ENCODE measurements at places on chromosomes 16 and 17.

- DNase-seq: peak; percentile 72
Measured at GRCh38 chr17:79874329-79874981, 35.2 kb upstream of the CBX4 start.

- no peak for DNase-seq
Measured at GRCh38 chr17:82238472-82239201, 9.8 kb downstream of the SLC16A3 start.

DNA sequence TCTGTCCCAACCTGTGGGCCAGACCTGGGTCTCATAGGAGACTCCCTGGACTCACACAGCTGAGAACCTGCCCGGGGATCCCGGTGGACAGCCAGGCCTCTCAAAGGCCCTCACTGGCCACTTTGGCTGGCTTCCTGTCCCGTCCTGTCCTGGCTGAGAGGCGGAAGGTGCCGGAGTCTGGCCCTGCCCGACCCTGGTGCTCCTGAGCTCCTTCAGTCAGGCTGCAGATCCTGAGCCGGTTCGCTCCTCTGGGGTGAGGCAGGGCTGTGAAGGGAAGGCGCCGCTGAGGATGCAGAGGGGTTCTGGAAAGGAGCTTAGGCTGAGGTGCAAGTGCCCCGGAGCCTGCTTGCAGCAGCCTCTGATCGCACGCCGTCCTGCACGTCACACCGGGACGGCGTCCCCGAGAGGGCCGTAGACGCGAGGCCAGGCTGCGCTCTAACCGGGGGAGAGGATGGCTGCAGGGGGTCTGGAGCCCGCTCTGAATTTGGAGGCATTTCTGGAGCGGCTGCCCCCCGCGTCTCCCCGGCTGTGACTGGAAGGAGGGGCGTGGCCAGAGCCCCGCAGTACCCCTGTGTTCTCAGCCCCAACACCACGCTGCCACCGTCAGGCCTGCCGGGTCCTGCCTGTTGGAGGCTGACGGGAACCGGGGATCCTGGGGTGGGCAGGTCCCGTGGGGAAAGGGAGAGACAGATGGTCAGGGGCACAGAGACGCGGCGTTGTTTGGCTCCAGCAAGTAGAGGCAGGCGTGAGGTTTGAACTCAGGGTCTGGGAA, 4.1 kb downstream of the HGS start:
- DNase-seq: peak; percentile 11

DNA sequence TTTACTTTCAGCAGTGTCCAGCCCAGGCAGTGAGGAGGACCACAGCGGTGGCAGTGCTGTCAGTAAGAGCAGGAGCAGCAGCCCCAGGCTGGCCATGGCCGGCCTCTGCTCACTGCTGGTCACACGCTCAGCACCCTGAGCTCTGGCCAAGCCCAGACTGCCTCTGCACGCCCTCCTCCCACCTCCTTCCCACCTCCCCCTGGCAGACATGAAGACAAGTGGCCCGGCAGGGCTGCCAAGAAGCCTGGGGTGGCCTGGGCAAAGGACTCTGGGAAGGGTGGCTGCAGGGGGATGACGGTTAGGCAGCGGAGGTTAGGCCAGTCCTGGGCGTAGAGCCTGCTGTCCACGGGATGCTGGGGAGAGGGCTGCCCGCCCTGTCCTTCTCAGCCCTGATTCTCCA, at the start of gene C16orf89:
TSS of gene C16orf89 (minus strand) at position 144 of the 400 bp plus-strand sequence. CDS start at position 96, 48 bp downstream.
- DNase-seq: no peak

- no peak for DNase-seq
Measured at GRCh38 chr16:54422569-54422978, 136.0 kb upstream of the IRX3 start.

DNA sequence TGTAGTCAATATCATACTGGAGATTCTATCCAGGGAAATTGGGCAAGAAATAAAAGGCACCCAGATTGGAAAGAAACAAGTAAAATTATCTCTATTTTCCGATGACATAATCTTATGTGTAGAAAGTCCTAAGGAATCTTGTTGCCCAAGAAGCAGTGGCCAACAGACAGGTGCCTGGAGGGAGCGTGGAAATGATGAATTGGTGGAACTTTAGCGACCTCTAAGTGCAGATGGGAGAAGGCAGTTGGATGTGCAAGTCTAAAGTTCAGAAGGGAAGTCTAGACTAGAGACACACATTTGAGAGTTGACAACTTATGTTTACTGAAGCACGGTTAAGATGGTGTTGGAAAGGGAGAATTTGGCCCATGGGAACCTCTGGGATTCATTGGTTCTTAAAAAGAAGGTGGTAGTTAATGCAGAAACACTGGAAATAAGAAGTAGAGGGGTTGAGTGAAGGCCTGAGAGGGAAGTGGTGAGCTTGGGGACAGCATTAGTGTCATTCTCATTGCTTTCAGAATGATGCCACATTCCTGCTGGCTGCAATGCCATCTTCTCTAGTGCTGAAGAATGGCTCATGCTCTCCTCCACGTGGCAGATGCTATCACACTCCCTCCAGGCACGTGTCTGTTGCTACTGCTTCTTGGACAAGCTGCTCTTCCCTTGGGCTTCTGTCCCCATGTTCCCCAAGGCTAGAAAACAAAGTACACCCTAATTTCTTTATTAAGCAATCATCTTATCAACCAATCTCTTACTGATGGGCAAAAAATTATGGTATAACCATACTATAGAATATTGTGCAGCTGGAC, 24.0 kb downstream of the TAT start:
- peak; percentile 19 for DNase-seq

DNA sequence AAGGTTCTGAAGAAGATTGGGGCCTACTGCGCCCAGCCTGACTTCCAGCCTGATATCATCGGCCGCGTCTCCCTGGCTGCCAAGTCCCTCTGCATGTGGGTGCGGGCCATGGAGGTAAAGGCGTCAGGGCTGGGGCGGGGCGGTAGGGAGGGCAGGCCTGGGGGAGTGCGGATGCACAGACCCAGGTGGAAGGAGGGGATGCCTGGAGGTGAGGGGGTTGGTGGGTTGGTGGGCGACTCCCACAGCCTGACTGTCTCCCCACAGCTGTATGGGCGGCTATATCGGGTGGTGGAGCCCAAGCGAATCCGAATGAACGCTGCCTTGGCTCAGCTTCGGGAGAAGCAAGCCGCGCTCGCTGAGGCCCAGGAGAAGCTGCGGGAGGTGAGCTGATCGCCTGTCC, 26.8 kb upstream of the KDM6B start:
- no peak for DNase-seq

DNA sequence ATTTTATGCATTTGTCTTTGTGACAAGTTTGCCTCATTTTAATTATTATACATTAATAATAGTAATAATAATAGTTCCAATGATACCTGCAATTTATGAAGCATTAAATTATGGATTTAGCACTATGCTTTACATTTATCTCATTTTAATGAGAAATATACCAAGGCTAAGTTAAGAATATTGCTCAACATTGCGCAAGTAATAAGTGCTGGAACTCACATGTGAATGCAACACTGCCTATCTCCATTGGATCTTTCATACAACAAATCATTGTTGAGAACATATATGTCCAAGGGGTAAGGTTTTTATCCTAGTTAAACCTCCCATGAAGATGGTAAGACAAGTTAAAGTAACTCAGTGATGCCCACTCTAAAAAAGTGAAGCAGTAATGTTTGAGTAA, 703.7 kb upstream of the SOX9 start:
- DNase-seq: no peak

DNA sequence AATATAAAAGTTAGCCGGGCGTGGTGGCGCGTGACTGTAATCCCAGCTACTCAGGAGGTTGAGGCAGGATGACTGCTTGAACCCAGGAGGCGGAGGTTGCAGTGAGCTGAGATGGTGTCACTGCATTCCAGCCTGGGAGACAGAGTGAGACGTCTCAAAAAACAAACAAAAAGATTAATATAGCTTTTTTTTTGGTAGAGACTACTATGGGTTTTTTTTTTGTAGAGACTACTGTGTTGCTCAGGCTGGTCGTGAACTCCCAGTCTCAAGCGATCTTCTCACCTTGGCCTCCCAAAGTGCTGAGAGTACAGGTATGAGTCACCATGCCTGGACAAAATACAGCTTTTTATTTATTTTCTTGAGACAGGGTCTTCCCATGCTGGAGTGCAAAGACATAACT, 20.2 kb downstream of the ZNRF1 start:
- DNase-seq: no peak

GRCh38 chr17:82820278-82821251, 19.3 kb downstream of the ZNF750 start:
- DNase-seq: no peak

DNA sequence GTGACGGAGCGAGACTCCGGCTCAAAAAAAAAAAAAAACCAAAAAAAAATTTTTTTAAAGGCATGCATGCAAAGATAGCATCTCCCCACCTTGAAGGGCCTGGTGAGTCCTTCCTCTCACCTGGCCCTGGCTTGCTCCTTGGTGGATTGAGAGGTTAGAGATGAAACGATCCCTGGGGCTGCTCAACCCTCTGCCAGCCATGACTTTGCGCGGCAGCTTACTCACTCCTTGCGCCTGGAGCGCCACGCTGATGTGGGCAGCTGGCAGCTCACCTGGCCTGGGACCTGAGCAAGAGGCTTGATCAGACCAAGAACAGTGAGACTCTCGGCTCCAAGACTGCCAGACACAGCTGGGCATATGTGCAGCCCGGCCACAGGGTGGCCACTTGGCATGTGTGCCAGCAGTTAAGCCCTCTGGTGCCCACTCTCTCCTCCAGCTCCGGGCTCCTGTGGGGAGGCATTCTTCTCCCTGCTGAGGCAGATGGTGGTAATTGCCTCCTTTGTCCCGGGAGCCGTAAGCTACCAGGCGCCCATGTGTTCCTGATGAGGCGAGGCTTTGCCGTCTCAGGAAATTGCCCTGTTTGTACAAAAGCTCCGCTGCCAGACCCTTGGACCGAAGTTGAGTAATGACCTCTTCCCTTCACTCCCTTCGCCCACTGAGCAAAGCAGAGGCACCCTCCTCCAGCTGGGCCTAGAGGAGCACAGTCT, 5.1 kb upstream of the EVPL start:
- DNase-seq: no peak

GRCh38 chr16:83899272-83899897, 470 bp downstream of the MLYCD start:
- peak; percentile 72 for DNase-seq

DNA sequence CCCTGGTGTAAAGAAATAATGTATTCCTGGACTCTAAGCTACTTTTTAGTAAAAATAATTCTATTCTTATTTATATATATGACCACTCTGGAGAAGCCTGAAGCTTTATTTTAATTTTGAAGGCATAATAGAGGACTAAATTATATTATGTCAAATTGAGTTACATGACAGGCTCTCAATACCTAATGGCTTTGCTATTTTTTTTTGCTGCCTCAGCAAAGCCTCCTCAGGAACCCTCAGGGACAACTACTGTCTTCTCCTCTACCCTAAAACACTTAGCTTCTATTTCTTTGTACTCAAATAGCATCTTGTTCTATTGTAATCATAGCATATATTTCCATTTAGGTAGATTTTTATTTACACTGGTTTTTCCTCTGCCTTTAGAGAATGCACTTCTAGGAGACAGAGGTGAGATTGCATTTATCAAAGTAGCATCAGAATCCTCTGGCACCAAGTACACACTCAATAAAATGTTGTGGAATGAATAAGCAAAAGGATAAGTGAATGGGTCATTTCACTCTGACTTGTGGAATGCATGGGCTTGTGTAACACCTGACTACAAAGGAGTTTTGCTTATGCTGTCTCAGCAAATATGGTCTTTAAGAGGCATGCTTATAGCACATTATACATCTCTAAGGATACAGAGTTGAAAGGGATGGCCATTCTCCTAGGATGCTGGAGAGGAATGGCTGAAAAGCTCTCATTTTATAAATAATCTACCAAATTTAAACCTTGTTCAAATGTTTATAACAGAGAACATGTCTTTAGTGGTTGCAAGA, 605.2 kb downstream of the KCNJ2 start:
- no peak for DNase-seq

DNA sequence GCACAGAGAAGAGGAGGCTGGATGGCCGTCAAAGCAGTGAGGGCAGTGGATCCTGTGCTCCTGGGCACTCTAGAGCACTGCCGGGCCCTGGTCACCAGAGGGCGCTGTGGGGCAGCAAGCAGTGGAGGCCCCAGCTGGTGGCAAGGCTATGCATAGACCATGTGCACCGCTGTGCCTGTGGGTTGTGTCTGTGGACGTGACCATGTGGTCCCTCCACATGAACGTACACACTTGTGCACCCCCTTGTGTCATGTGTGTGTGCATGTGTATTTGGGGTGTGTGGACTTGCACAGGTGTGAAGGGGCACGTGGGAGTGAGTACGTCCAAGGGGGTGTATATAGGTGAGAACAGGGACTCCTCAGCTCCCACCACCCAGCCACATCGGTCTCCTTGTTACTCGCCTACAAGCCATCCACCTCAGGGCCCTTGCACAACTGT, 4.4 kb upstream of the MAP2K3 start:
- DNase-seq: peak; percentile 85

DNA sequence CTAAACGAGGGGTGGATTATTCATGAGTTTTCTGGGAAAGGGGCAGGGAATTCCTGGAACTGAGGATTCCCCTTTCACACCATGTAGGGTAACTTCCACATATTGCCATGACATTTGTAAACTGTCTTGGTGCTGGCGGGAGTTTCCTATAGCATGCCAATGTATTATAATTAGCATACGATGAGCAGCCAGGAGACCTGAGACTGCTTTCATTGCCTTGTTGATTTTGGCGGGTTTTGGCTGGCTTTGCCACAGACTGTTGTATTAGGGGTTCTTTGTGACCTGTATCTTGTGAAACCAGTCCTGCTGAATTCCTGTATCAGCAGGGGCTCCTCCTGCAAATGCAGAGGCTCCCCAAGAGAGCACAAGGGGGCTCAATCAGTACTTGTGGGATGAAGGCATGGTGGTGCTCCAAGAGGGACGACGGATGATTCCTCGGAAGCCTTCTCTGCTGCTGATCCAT, 104.4 kb upstream of the CACNG5 start:
- peak; percentile 57 for DNase-seq

DNA sequence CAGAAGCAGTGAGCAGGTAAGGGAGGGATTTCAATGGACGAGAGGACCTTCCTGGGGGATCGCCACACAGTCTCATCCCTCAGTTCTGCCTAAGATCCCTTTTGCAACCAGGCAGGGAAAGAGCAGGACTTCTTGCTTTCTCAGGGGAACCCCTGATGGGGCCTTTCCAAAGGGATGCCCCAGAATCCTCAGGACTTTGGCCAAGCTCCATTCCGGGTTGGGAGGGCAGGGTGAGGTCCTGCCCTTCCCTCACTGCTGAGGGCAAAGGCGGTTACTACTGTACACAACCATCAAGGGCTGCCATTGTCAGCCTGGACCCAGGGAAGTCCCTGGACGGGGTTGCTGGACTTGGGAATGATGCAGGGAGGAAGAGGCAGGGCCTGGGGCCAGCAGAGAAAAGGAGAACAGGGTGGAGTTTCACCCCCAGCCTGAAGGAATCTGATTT, 9.7 kb downstream of the PRR29 start:
- no peak for DNase-seq

- DNase-seq: no peak
Measured at GRCh38 chr17:41663451-41664171, 25.1 kb upstream of the EIF1 start.

DNA sequence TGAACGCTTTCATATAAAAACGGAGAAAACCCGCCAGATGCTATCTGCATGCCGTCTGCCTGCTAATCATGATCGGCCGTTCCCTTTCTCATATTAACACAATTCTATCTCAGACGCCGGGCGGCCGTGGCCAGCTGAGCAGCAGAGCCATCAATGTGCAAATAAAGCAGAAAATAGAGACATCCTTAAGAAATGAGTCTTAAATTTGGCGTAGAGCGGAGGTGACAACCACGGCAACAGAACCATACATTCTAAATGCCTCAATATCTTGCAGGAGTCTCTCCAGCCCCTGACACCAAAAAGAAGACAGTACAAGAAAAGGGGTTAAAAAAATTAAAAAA, 2.7 kb upstream of the IRX5 start:
- no peak for DNase-seq

GRCh38 chr17:71330099-71330375, 790.8 kb upstream of the SOX9 start:
- no peak for DNase-seq
